D721Med (cell line): ENCODE measurements at places on chromosomes 12 and 14.

GRCh38 chr12:92468358-92469020 lies 234.3 kb upstream of the PLEKHG7 start:
- no peak for DNase-seq

- no peak for DNase-seq
Measured at GRCh38 chr14:30195941-30196340, 268.3 kb upstream of the PRKD1 start.

DNA sequence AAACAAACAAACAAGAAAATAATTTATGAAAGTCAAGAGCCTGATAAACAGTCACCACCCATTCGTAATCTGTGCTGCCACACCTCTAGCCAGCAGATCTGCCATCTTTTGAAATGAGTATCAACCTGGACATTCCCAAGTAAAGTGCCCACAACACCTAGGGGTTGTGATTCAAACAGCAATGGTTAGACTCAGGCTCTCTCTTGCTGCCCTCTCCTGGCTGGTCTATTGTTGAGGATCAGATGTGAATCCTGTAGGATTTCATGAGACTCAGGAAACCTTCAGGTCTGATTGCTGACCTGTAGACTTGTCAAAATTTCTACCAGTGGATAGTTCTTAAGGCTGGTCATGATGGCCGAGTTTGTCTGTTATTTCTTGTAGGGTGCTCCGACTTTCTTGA lies 26.8 kb downstream of the DGLUCY start:
- no peak for DNase-seq

GRCh38 chr12:67792185-67792584 lies 143.6 kb downstream of the DYRK2 start:
- DNase-seq, result no peak

- DNase-seq, result no peak
Measured at GRCh38 chr14:54782751-54783659, 119.6 kb downstream of the GCH1 start.

DNA sequence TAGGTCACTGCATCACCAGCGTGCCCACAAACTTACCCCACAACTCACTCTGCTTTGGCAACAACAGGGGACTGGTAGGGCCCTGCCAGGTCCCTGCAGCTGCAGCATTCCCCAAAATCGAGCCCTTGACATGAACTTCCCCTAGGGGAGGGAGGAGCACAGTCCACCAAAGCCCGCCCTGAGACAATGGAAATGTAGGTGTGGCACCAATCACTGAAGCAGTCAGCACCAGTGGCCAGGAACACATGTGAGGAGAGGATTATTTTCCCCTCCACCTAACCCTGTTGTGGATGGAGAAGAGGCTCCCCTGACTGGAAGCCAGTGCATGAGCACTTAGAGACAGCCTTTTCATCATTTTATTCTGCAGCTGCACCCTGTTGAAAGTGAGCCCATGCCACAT lies 573.8 kb downstream of the SOX5 start:
- DNase-seq, result no peak

DNA sequence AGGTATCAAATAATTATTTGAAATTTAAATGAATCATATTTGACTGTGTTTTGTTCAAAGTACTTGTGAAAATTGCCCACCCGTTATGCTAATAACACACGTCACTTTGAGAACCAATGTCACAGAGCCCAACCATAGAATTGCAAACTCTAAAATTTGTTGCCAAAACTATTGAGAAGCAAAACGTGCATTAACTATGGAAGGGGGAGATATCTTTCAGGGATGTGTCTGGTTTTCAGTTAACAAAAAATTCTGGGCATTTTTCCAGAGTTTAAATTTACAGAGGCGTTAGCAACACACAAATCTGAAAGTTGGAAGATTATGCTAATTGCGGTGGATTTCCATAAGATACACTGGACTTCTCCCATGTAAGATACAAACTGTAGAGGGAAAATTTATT lies 371.8 kb upstream of the E2F7 start:
- DNase-seq, result no peak

GRCh38 chr12:1504304-1504894 lies 90.0 kb downstream of the FBXL14 start:
- DNase-seq, result no peak

GRCh38 chr12:23472329-23472971 lies 477.0 kb downstream of the SOX5 start:
- no peak for DNase-seq
